ENCODE measurements at places on chromosomes 6 and 20. TPM values are rescaled to one million over a fixed set of nuclear protein-coding genes. Genes with fewer than 3 reads are reported as not detected.

- DNase-seq = no peak
Measured at GRCh38 chr20:36532388-36532787, 8.9 kb upstream of the MYL9 start.

DNA sequence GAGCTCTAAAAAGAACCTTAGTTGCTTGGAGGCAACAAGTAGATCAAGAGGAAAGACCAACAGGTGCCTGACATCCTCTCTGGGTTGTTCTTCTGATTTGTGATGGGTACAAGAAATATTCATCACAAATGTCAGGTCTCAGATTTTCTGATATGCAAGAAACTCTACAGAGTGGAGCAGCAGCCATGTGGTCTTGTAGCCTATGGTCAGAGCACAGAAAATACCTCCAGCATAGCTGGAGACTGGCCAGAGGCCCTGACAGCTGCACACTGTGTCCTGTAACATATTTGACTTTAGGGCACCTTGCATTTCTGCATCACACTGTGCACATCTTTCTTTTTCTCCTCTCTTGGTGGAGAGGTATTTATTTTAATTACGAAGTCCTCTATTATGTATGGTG is 116.3 kb downstream of the GMPR start:
- no peak for DNase-seq

GRCh38 chr20:37315021-37315451 is 25.6 kb downstream of the MANBAL start:
- DNase-seq = no peak

The MUC21 gene
- total RNA-seq = not detected

The OPRL1 gene
- total RNA-seq = 14.3 TPM
